Fibroblast of skin of right biceps (primary cell): ENCODE measurements at places on chromosomes 12 and 14.
A peak's percentile ranks its signal among the peaks of the same experiment; 100 is the strongest.

GRCh38 chr14:105395538-105395854, 2.8 kb upstream of the TEX22 start:
- no peak for DNase-seq

- no peak for DNase-seq
These were observed 9.2 kb downstream of the SERPINA9 start for GRCh38 chr14:94466706-94467370.

DNA sequence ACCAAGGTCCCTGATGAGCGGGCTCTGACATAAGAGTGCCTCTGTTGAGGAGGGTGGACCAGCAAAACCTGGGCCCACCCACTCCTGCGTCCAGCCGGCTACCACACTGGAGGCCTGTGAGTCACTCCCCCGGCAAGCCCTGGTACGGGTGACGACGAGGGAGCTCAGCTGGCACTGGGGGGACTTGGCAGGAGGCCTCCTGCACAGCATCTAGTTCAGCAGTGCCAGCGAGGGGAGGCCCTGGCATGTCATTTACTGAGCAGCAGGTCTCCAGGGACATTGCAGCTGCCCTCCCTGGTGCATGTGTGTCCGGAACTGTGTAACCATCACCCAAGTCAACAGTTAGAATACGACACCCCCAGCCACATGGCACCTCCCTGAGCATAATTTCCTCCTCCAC, 24.4 kb downstream of the CD9 start:
- no peak for DNase-seq

DNA sequence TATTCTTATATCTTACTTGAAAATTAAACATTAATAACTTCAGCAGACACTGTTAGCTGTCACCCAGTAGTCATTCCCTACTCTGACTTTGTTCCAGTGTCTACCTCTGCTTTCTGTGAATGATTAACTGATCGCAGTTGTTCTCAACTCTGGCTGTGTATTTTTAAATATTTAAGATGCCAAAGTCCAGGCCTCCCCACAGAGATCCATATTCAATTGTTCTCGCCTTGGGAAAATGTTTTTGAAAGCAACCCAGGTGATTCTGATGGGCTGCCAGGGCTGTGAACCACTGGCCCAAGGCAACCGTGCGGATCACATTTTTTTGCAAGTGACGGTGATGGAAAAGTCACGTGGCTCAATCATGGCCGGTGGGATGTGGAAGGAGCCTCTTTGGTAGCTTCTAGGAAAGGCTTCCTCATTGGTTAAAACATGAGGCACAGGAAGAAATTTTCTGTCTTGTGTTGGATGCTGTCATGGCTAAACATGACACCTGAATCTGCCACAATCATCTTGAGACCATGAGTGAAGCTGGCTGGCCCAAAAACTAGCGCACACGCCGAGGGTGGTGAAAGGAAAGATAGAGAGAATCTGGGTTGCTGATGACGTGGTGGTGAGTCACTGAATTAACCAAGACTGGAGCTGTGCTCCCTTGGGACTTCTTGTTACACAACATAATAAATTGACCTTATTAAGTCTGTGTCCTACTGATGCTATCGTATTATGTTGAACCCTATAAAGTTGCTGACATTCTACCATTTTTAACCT, 37.2 kb downstream of the RDH12 start:
- DNase-seq: peak; percentile 95

DNA sequence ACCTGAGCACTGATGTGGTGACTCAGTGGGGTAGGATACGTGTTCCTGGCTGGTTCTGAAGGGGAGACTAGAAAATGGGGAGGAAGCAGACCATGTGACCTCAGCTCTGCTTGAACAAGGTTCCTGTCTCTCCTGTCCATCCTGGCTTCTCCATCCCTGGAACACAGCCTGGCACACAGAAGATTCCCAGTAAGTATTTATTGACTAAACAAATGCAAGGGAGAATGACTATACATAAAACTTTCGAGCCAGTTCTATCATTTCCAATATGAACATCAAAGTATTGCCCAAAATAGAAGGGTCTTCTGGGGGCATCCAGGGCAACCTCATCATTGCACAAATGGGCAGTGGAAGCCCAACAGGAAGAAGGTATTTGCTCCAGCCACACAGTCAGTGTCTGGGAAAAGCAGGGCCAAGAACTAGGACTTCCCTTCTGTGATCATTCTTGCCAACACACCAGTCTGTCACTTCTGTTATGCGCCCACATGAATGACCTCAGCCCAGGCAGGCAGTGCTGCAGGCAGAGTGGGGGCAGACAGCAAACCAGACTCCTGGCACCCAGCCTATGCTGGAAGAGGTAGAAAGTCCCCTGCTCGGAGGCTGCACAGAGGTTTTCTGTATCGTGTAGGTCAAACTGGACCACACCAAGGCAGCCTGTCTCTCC, 5.6 kb upstream of the SERPINA9 start:
- peak; percentile 44 for DNase-seq

- no peak for DNase-seq
These were observed 195.0 kb upstream of the AMIGO2 start for GRCh38 chr12:47274760-47275159.

GRCh38 chr12:54225666-54226065, 36.9 kb upstream of the SMUG1 start:
- no peak for DNase-seq

- peak; percentile 89 for DNase-seq
These were observed 1.3 kb upstream of the MYG1 start for GRCh38 chr12:53298164-53298563.
